Vagina (tissue), 2 donors: ENCODE measurements at places on chromosomes 11 and 22. TPM values are rescaled to one million over a fixed set of nuclear protein-coding genes. Genes with fewer than 3 reads are reported as not detected.

Gene ZP1
- not detected for total RNA-seq

DNA sequence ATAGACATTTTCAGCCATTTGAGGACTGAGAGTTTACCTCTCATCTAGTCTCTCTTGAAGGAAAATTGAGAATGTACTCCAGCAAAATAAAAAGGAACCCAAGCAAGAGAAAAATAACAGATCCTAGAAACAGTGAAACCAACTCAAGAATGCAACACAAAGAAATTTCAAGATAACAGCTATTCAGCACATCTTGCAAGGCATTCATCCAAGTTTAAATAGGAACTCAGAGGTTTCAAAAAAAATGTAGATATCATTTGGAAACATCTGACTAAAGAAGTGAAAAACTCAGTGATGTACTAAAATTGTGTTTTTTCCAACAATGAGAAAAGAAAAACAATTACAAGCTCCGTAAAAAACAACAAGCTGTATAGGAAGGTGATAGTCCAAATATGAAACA, 76.4 kb downstream of the TMEM135 start:
- no peak for DNase-seq

GRCh38 chr22:42608823-42609361, 5.8 kb downstream of the POLDIP3 start:
- no peak for DNase-seq

DNA sequence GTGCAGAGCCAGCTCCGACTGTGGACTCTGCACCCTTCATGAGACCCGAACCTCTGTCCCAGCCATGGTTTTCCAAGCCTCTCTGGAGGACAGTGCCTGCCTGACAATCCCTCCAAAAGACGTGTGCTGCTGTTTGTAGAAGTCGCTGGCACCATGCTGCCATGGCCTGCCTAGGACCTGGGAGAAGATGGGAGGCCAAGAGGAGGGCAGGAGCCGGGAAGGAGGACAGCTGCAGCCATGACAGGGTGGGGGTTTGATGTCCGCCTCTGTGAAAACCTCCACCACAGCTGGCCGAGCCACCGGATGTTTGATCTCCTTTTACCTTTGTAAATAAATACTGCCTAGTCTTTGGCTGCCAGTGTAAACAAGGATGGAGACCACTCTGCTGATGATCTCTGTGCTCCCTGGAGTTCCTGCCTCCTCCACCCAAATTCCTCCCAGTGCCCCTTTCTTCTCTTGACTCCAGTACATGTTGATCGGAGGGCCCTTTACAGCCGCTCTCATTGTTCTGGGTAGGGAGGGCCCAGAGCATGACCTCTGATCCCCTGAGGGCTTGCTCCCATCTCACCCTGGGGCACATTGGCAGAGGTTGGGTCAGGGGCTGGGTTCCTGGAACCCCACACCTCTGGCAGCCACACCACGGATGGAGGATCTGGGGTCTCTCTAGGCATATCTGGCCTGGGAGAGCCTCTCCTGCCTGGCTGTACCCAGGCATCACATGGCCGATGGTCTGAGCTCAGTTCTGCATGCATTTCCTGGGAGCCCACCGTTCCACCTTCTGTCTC, 66.9 kb downstream of the BCR start:
- no peak for DNase-seq

DNA sequence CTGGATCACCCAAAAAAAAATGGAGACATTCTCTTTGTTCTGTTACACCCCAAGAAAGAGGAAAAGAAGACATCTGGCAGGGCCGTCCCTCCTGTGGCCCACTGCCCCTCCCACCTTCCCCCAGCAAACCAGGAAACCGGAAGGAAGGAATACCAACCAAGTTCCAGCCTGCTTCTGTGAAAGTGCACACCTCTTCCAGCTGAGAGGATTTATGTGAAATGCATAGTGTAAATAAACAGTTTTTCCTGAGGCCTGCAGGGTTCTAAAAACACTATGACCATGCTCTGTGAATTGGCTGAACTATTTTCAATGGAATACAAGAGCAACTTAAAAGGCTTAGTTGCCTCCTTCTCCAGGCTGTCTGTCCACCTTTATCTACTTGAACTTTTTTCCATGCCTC, 50.0 kb upstream of the CHST1 start:
- DNase-seq = no peak

DNA sequence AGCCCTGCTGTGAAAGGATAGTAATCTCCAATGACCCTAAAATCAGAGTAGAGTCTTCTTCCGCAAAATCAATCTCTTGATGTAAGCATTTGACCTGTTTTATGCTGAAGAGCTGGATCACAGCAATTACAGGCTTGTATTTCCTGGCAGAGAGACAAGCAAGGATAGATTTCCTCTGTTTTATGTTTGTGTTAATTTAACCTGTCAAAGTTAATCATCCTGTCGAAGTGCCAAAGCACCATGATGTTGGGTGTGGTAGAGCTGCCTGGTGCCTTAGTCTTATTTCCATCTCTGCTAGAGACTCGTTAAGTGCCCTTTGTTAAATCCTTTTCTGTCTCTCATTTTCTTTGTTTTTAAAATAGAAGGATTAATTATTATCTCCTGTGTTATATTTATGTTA, 248.1 kb downstream of the CNTN5 start:
- DNase-seq = no peak

DNA sequence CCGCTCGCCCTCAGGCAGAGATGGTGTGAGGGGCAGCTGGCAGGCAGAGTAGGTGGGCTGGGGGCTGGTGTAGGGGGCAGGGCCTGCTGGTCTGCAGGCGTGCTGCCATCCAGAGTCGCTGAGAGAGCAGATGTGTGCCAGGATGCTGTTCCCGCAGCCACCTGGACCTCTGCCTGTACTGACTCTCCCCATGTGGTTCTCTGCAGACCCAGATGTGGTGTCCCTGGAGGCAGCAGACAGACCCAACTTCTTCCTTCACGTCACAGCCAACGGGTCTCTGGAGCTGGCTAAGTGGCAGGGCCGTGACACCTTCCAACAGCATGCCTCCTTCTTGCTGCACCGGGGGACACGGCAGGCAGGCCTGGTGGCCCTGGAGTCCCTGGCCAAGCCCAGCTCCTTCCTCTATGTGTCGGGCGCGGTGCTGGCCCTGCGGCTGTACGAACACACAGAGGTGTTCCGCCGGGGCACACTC, 58.6 kb downstream of the OTOG start:
- no peak for DNase-seq

GRCh38 chr11:131186629-131187101, 183.8 kb upstream of the NTM start:
- DNase-seq = no peak
